ENCODE measurements at places on chromosomes 16 and 17.

DNA sequence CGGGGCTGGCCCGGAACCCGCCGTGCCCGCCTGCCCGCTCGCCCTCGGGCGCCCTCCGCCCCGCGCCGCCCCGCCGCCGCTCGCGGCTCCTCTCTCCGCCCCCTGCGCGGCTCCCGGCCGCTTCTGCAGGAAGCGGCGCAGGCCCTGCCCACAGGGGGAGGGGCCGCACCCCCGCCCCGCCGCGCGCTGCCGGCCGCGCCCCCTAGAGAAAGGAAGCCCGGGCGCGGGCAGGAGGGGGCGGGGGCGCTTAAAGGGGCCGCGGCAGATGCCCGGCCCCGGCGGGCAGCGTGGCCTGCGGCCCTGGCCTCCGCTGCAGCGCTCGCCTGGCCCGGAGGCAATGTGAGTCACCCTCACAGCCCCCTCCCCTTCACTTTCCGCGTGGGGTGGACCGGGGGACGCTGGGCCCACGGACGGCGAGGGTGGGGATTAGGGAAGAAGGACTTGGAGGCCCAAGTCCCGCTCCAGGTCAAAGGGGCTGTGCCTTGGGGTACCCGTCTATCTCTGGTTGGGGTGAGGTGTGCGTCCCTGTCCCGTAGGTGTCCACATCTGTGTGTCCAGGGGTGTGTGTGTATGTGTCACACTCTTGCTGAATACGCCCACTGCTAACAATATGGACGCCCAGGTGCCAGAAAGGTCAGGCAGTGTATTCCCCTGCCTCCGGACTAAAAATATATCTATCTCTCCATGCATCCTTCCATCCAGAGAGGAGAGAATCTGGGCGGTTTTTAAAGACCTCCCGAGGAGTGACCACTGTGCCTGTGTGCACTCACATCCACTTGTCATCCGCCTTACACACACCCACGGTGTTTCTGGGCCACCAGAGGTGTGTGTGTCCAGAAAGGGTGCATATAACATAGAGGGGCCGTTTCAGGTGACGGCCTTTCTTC, at the start of gene GIT1:
GIT1 (minus strand) TSS at position 125 of the 887 bp plus-strand sequence. CDS start 270 bp downstream, outside the sequence.
- DNase-seq = peak; percentile 95

- no peak for DNase-seq
Observed at GRCh38 chr16:12639044-12639443, 164.6 kb downstream of the CPPED1 start.

GRCh38 chr17:66842505-66842904, 7.6 kb downstream of the CACNG5 start:
- DNase-seq = no peak

- no peak for DNase-seq
Observed at GRCh38 chr17:21549107-21549687, 143.1 kb upstream of the KCNJ18 start.

DNA sequence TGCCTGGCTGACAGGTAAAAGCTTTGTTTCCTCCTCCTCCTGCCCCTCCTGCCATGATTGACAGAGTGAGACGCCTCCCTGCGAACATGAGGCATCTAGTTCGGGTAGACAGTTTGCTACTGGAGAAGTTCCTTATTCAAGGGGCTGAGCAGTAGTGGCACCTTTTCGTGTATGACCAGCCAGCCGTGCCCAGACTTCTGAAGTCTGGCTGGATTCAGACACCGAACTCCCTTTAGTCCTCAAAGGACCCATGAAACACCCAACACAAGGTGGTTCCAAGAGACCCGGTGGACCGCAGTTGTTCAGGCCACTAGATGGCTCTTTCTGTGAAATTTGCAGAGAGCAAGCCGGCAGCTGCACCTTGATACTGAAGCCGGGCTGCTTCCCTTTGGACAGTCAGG, 192.8 kb downstream of the XYLT1 start:
- peak; percentile 48 for DNase-seq

- no peak for DNase-seq
Observed at GRCh38 chr16:52964290-52964689, 88.4 kb downstream of the CHD9NB start.

GRCh38 chr17:58822148-58823050, 66.7 kb downstream of the PPM1E start:
- DNase-seq = no peak

DNA sequence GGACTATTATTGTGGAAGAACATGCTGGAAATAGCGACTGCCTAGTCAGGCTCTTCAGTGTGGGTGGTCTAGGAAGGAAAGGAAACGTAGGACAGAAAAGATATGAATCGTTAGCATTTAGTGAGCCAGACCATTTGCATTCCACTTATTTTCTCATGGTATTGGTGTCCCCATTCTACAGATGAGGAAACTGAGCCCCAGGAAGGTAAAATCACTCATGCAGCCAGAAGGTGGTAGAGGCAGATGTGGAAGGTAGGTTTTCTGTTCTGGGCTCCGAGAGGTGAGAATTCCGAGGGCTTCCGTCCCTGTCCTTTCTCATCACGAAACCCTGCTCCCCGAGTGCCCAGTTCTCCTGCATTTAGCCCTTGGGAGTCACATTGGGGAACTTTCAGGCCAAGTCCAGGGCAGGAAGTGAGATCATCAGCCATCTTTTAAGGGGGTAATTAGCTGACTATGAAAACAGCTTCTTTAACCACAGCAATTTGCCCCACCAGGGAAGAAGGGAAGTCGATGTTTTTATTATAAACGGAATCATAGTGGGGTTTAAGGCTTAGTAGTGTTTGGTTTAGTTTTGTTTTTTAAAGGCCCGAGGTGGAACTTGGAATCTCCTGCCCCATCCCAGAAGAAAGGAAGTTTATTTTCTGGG, 110.7 kb upstream of the IRX3 start:
- DNase-seq = no peak

- no peak for DNase-seq
Observed at GRCh38 chr17:8835106-8835505, 32.4 kb downstream of the PIK3R6 start.

DNA sequence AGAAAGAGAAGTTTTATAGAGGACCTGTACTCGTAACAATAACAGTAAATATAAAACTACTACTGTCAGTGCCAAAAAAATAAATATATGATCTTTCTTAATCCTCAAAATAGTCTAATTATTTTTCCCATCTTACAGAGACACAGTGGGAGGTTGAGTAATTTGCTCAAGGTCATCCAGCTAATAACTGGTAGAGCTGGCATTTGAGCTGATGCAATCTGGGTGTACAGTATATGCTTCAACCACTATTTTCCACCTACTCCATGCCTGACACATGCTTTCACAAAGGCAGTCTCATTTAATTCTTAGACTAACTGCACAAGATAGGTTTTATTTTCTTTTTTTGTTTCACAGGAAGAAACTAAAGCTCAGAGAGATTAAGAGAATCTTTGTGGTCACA, 33.6 kb downstream of the PIGL start:
- DNase-seq = no peak

GRCh38 chr17:69516911-69517310, 102.4 kb downstream of the MAP2K6 start:
- DNase-seq = peak; percentile 41

- no peak for DNase-seq
Observed at GRCh38 chr17:35684055-35684802, 47.2 kb upstream of the RASL10B start.

GRCh38 chr17:49873926-49874325, 26.1 kb upstream of the TAC4 start:
- no peak for DNase-seq

DNA sequence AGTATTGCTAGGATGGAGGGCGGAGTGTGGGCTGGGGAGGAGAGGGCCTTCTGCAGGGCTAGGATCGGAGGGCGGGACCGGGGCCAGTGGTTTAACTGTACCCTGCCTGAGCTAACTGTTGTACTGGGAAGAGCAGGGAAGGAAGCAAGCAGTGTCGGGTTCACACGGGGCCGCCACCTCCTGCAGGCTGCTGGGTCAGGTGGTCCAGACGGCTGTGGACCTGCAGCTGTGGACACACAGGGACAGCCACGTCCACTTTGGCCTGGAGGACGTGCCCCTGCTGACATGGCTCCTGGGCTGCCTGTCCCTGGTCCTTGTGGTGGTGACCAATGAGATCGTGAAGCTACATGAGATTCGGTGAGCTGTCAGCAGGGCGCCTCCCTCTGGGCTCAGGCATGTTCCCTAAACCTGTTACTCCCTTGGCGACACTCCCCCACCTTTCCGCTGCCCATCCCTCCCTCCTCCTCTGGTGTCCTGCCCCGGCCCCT, 16.6 kb downstream of the CASKIN2 start:
- no peak for DNase-seq

GRCh38 chr17:65780111-65780510, 218.7 kb upstream of the AXIN2 start:
- no peak for DNase-seq

GRCh38 chr17:41907185-41907556, 11.6 kb downstream of the ACLY start:
- no peak for DNase-seq

- DNase-seq = peak; percentile 11
Observed at GRCh38 chr17:20896153-20896649, 146.6 kb downstream of the USP22 start.

DNA sequence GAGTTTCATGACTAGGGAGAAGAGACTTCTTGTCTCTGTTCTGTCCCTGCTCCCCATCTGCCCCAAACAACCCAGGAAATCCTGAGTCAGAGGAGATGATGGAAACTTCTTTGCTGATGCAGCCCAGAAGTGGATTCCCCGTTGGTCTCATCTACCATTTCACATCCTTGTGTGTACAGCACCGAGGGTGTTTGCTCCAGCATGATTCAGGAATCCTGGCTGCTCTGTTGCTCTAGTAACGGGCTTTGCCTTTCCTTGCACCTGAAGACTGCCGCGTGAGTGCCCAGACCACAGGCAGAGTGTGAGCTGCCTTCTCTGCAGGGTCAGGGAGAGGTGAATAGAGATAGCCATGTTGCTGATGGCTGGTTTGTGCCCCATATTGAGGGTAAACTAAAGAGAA, 408.4 kb downstream of the CPPED1 start:
- no peak for DNase-seq

GRCh38 chr17:63429766-63430165, 16.3 kb downstream of the CYB561 start:
- no peak for DNase-seq

DNA sequence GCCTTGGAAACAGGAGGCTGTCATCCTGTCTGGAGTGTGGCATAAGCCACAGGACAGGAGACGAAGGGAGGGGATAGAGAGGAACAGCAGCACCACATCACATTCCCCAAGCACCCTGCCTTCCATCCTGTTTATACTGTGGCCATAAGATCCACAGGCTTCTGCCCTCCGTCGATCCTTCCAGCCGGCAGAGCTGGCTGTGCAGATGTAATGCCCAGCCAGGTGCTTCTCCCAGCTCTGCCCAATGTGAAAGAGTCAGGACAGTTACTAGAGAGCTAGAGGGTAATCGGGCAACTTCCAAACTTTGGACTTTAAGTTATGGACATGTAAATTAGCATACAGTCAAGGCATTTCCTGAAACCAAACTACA, 368.4 kb downstream of the SOX9 start:
- no peak for DNase-seq

DNA sequence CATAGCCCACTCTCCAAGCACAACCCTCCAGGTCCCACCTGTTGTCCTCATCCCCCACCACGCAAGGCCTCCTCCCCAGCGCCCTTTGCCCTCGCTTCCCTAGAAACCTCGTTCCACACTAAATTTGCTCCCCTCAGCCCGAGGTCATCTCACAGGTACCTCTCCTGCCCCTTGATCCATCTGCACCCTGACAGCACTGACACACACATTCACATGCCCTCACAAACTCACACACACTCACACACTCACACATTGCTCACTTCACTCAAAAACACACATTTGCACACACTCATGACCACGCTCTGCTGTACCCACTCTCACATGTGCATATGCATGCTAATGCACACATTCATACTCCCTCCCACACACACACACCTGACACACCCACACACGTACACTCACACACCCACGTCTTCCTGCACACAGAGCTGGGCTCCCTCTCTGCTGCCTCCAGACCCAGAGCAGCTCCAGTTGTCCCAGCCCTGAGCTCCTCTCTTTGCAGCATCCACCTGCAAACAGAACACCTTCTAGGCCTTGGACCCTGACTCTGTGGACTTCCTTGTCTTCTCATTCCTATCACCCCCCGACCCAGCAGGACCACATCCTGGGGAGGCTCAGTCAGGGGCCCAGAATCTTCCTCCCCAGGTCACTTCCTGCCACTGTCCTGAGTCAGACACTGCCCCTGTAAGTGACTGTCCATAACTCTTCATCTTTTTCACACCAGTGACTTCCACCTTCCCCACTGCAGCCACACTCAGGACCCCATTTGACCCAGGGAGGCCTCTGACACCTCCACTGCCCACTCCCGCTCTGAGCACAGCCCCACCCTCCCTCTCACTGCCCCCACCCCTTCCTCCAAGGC, 4.9 kb downstream of the ASGR2 start:
- DNase-seq = peak; percentile 28

GRCh38 chr17:51046046-51046445, 74.6 kb downstream of the SPAG9 start:
- no peak for DNase-seq

GRCh38 chr17:39767147-39767546, 29.4 kb downstream of the GRB7 start:
- peak; percentile 45 for DNase-seq

DNA sequence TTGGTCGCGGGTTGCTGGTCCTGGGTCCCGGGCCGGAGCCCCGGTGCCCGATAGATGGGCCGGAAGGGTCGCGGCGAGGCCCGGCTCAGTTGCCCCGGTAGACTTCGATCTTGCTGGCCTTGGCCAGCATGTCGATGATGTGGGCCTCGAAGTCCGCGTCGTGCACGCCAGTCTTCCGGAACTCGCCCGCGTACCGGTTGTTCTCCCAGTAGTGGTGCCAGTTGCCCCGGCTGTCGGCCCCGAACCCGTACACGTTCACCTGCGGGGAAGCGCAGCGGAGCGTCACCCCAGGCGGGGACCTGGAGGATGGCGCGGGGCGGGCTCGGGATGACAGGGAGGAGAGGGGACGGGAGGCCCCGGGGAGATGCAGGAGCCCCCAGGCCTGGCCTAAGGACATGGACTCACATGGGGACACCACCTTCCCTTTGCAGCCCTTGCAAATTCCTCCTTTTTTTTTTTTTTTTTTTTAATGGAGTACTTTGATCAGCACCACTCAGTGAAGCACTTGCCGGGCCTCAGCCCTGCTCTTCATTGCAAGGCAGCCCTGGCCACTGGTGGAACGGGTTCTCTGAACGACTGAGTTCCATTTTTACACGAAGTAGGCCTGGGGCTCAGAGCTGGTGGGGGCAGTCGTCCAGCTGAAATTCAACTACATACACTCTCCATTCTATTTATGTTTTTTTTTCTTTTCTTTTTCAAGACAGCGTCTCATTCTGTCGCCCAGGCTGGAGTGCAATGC, 35.1 kb downstream of the DDX19A start:
- no peak for DNase-seq

- peak; percentile 89 for DNase-seq
Observed at GRCh38 chr17:75827308-75828075, 16.7 kb downstream of the UNC13D start.

DNA sequence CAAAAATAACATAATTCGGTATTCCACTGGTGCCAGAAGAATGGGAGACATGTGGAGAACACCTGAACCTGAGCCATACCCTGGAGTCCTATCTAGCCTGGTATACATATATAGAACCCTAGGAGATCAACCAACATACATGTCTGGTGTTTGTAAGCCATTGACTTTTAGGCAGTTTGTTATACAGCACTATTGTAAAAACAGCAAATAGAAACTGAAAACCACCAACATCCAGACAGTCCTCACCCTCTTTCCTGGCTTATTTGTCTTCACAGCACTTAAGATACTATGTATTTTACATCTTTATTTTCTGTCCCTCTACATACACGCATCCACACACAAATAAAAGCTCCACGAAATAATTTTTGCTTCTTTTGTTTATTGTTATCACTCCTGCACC, 404.2 kb upstream of the PMFBP1 start:
- no peak for DNase-seq
